Fibroblast of skin of right biceps (primary cell): ENCODE measurements at places on chromosomes 5 and 9.
A peak's percentile ranks its signal among the peaks of the same experiment; 100 is the strongest.

GRCh38 chr5:179909224-179909623 lies 1.5 kb upstream of the TBC1D9B start:
- DNase-seq: no peak

GRCh38 chr5:4576908-4577307 lies 563.2 kb upstream of the ADAMTS16 start:
- DNase-seq: no peak

- DNase-seq: peak; percentile 76
These were observed 126.1 kb downstream of the BNC2 start for GRCh38 chr9:16744394-16744793.

GRCh38 chr9:116937361-116937760 lies 250.3 kb downstream of the TRIM32 start:
- DNase-seq: peak; percentile 14

DNA sequence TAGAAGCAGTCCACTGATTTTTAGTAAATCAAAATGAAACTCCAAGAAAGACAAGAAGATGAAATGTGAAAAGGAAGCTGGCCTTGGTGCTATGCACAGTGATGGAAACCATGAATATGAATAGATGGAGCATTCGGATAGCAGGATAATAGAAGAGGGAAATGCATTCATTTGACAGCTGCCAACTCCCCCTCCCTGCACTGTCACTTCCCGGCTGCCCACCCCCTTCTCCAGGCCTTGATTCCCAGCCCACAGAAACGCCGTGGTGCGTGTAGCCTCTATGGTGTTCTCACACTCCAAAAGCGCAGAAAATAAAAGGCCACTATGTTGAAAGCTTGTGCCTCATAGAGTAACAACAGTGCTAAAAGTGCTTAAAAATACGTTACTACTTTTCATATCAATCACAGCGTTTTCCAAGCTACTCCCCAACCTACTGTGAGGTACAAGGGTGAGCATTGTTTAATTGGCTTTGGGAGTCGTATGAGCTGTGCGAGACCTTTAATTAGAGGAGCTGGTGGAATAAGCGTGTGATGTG lies 26.1 kb upstream of the IFNK start:
- no peak for DNase-seq

- DNase-seq: no peak
These were observed 350 bp upstream of the SLC25A46 start for GRCh38 chr5:110738503-110738811.

GRCh38 chr5:57176350-57176857 lies 2.5 kb downstream of the GPBP1 start:
- DNase-seq: peak; percentile 72
